ENCODE measurements at places on chromosomes 11 and 22.

DNA sequence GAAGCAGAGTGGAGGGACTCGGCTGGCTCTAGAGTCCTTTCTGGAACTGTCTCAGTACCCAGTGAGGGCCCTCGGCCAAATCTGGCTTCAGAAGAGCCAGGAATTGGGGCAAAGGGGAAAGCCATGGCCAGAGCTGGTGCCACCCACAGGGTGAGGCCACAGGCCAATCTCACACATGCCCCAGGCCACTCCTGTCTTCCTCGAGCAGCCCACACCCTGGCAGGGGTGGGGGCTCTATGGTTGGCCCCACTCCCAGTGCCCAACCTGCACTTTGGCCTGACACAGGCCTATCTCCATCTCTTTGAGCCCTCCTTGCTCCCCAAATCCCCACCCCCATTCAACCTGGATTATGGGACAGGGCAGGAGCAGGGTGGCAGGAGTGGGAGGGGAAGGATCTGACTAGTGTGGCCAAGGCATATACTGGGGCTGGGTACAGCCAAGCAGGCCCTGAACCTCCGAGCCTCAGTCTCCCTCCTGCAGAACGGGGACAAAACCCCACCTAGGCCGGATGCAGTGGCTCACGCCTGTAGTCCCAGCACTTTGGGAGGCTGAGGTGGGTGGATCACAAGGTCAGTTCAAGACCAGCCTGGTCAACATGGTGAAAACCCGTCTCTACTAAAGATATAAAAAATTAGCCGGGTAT is 6.9 kb downstream of the TST start:
- no peak for DNase-seq

DNA sequence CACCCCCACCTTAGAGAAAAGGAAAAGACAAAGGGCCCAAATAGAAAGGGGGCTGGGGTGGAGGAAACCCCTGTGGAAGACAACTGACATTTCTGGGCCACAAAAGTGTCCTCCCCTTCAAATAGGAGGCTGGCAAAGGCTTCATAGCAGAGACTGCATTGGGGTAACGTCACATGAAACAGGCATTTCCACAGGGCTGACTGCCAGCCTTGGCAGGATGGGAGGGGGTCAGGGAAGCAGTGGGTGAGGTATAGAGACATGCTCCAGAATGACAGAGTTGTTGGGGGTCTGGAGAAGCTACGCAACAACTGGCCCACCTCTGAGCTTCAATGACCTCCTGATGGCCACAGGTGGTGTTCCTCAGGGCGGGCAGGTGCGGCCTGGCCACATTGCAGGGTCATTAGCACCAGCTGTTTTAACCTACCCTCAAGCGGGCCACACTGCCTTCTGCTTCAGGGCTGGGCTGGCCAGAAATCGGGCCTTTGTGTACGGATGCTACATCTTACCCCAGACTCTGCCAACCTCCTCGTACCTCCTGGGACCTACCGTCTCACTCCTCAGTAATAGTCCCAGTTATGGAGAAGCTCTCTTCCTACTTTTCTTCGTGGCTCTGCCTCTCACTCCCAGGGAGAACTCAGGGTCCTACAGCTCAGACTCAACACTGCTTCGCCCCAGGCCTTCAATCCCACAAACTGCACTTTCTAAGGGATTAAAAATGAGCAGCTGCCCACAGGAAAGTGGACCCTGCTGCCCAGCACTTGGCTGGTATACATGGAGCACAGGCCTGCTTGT is 160.0 kb upstream of the NCAM1 start:
- no peak for DNase-seq

DNA sequence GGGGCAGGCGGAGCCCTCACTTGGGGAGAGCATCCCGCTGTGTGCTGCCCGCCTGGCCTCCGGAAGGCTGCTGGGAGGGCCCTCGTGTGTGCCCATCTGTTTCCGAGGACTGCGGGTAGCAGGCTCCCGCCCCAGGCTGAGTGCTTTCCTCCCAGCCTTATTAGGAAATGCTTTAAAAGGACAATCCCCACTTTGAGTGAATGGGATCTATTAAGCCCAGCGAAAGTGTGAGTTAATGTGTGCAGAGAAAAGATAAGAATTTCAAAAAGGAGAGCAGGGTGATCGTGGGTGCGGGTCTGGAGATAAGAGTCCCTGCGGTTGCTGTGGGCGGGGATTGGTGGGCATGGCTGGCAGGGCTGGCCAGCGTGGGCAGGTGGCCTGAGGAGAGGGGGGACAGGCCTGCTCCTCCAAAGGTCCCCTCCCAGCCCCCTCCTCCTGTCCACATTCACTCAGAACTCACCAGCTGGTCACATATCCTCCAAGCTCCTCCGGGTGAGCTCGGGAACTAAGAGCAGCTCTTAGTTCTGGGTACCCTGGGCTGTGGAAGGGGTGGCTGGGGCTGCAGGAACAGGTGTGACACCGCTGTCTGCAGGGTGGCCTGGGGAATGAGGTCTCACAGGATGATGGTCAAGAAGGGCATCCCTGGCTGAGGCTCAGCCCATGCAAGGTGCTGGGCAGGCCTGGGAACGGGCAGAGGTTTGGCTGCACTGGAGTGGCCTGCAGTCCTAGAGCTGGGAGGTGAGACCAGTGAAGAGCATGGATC is 1260.3 kb downstream of the BRD1 start:
- DNase-seq = peak; percentile 11

DNA sequence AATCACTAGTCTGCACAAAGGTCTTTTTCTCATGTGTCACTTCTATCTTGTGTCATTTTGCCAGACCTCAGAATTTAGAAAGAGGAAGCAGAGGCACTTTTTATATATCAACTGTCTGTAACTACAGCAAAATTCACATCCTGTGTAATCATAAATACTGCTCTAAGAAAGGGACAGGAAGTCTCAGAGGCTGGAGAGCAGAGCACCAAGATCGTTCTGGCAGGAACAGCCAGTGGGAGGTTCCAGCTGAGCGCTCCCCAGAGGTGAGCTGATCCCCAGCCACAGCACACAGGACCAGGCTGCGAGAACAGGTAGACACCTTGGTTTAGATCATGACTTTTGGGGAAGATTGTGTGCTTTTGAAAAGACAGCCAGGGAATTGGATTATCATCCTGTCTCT is at the start of gene MS4A7:
Gene MS4A7 (plus strand): TSS at position 179 of the 400 bp plus-strand sequence. CDS start 4,610 bp downstream, outside the sequence.
- DNase-seq = no peak

DNA sequence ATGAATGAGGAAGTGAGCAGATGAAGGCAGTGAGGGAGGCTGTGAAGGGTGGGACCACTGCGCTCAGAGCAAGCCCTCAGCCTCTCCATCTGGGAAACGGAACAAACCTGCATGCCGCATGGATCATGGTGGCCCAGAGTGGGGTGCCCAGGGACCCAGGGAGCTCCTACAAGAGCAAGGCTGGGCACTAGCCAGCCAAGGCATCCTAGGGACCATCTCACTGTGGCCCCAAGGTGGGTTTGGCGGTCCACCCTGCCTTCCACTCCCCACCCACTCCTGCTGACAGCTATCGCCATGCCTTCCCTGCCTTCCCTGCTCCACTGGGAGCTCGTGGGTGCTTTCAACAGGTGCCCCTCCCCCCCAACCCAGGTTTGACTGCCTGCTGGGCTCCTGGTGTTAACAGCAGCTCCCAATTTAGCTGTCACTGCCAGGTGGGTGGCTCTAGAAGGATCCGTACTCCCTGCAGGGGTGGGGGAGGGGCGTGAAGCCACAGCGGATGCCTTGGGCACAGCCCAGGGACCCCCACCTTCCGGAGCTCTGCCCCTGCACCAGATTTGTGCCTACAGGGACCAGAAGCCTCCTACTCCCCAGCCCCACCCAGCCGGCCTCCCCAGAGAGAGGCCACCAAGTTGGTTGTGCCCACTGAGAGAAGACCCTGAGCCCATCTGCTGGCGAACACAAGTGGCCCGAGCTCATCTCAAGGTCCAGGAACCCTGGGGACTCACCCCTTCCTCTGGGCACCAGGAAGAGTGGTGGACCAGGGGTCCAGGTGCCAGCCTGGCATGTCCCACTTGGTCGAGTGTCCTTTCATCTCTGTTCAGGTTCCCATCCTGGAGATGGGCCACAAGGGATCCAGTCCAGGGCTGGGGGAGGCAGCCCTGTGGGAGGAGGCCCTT is 29.7 kb upstream of the PRODH start:
- DNase-seq = no peak

DNA sequence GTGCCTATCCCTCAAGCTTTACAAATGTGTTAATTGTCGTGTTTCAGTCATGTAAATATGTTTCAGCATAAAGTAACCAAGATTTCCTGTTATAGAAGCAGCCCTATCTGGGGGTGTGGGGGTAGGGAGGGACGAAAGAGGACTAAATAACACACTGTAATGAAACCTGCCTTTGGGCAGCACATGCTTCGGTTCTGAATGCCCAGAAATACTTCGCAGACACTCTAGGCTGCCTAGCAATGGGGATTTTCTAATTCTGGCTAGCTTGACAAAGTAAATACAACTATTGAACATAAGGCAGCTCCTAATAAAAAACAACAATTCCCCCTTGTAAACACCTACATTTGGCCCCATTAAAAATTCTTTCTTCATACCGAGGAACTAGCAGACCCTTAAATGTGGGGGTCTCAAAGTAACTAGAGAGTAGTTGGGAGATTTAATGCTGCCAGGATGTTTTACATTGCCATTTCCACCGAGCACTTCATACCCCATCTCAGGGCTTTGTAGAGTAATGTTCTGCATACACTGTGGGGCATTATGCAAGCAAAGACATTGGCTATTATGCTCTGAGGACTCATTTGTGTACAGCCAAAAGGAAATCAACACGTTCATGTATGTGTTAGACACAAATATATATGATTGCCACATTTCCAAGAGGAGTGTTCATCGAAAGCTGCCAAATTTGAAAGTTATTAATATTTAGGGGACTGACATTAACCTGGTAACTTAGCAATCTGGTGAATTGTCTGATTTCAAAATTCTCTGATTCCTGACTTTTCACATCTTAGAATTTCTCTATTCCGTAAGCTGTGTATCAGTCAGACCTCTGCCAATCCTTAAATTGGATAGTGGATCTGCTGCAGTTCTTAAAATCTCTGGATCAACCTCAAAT is 42.1 kb downstream of the PAX6 start:
- DNase-seq = no peak

- DNase-seq = peak; percentile 35
These were observed 26.0 kb upstream of the LRRC10B start for GRCh38 chr11:61482513-61482912.

- DNase-seq = no peak
These were observed 8.9 kb upstream of the SEPTIN5 start for GRCh38 chr22:19705181-19705934.

- DNase-seq = no peak
These were observed 18.9 kb downstream of the TOM1 start for GRCh38 chr22:35318346-35319215.

- no peak for DNase-seq
These were observed 10.8 kb upstream of the TPP1 start for GRCh38 chr11:6629892-6630631.

DNA sequence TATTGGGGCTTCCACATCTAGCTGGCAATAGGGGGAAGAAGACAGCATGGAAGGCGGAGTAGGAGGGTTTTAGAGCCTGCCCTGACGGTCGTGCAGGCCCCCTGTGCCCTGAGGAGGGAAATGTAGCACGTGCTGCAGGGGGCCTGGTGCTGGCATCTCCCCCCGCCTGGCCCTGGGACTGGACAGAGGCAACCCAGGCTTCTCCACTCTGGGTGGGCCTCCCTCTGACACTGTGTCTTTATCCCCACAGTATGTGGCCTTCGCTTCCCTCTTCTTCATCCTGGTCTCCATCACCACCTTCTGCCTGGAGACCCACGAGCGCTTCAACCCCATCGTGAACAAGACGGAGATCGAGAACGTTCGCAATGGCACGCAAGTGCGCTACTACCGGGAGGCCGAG is 36.8 kb downstream of the KCNC1 start:
- DNase-seq = no peak

GRCh38 chr11:29962243-29962642 is 54.6 kb downstream of the KCNA4 start:
- DNase-seq = no peak

DNA sequence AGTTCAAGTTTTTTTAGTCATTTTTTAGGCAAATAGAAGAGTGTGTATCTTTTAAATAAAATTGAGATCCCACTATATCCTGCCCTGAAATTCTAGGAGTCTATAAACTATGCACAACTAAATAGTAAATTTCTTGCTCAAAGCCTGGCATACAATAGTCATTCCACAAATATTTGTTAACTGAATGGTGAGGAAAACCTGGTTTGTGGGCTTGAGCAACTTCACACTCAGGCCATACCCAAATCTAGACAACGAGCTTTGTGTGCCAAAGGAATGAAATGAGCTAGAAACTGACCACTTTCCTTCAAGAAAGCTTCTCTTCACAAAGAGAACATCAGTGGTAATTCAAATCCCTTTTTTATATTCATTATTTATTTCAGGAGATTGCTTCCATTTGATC is 39.6 kb upstream of the AMOTL1 start:
- peak; percentile 63 for DNase-seq

DNA sequence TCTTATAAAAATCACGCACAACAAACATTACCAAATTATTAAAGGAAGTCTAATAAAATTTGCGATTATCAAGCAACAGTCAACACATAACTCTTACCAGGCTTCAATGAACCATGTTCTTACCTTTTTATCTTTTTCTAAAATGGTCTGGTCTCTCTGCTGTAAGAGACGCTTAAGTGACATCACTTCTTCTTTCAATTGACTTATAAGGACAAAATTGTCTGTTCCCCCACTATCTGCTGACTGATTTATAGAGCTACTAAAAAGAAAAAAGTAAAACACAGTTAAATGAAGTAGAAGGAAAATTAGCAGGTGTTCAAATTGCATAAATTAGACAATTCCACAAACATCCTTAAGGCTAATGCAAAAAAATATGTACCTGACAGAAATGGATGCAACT is 10.9 kb downstream of the FAM76B start:
- DNase-seq = no peak

GRCh38 chr11:70790671-70791300 is 392.5 kb downstream of the CTTN start:
- DNase-seq = no peak

GRCh38 chr11:6864438-6864837 is 1.6 kb downstream of the OR10A2 start:
- peak; percentile 33 for DNase-seq

DNA sequence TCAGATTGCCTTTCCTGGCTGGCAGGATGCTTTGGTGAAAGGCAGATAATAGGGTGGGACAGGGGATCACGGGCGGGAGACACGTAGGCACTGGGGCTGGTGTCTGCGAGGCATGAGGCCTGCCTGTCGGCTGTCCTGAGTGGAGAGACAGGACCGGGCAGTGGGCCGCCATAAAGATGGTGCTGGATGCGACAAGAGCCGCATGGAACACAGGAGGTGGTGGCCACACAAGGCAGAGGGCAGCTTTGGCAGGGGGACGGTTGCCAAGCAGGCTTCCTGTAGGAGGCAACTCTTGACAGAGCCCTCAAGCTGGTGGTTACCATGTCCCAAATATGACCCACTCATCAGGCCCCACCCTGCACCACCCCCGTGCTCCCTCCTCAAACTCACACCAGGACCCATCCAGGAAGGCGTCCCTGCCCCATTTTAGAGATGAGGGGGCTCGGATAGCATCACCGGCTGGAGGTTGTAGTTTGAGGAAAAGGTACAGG is 4.9 kb upstream of the PPARA start:
- no peak for DNase-seq

DNA sequence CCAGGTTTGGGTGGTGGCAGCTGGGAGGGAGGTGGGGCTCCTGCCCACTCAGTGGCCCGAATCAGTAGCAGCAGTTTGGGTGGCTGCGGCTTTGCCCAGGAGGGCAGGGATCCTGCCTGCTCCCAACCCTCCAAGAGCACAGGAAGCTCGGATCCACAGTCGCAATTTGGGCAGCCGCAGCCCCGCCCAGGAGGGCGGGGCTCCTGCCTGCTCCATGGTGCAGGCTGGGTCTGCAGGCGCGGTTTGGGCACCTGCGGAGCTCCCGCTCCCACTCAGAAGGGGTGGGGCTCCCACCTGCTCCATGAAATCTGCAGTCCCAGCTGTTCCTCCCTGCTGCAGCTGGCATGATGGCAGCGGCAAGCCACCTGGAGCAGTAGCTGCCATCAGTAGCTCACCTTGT is 38.1 kb upstream of the CALCB start:
- no peak for DNase-seq

All from EL (cell line).